Smooth muscle cell of trachea (primary cell): ENCODE measurements at places on chromosomes 7 and 10. TPM values are rescaled to one million over a fixed set of nuclear protein-coding genes. Genes with fewer than 3 reads are reported as not detected.

CRHR2 gene
- not detected in 2 replicates for total RNA-seq

MSRB2 gene
- total RNA-seq: 13.8 and 20.2 TPM in 2 replicates

TECPR1 gene
- total RNA-seq: 29.5 and 37.1 TPM in 2 replicates

ANKRD7 gene
- total RNA-seq: 1.7 and 3.8 TPM in 2 replicates

RPP30 gene
- 29.4 and 47.4 TPM in 2 replicates for total RNA-seq

PFKP gene
- total RNA-seq: 164 and 204 TPM in 2 replicates

ERVW-1 gene
- not detected in 2 replicates for total RNA-seq

FRMPD2 gene
- total RNA-seq: not detected in 2 replicates

UTF1 gene
- total RNA-seq: not detected in 2 replicates

TEX47 gene
- total RNA-seq: not detected in 2 replicates

TRIL gene
- total RNA-seq: 0.50 and 0.58 TPM in 2 replicates

BMPER gene
- total RNA-seq: 2.9 and 11.2 TPM in 2 replicates

VWC2 gene
- not detected in 2 replicates for total RNA-seq

CYP2E1 gene
- total RNA-seq: 0.33 and 0.44 TPM in 2 replicates

OPN4 gene
- total RNA-seq: not detected in 2 replicates

GPR85 gene
- total RNA-seq: 1.5 and 1.9 TPM in 2 replicates

PRSS2 gene
- total RNA-seq: not detected in 2 replicates

DDX21 gene
- 33.0 and 36.7 TPM in 2 replicates for total RNA-seq

WDR11 gene
- 81.7 and 86.1 TPM in 2 replicates for total RNA-seq

PHKG1 gene
- 0.99 and 1.6 TPM in 2 replicates for total RNA-seq

MMD2 gene
- total RNA-seq: not detected in 2 replicates

USP6NL gene
- 10.3 and 11.1 TPM in 2 replicates for total RNA-seq
